CD4-positive, CD25-positive, alpha-beta regulatory T cell (primary cell): ENCODE measurements at places on chromosomes 4 and X. TPM values are rescaled to one million over a fixed set of nuclear protein-coding genes. Genes with fewer than 3 reads are reported as not detected.

DNA sequence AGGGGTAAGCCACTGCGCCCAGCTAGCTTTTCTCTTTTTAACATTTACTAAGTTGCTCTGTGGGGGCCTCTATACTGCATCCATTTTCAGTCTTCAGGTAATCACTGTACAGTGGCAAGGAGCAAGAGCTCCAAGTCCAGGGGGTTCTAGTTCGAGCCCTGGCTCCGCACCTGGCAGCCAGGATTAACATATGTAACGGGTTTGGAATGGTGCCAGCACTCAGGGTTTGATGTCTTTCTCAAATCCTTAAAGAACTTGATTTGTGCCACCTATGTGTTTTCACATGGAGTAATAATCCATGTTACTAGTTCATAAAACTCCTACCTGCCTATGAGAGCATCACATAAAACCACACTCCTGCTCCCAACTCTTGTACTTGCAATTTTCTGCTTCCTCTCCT, 4.5 kb downstream of the GRPEL1 start:
- DNase-seq = no peak

DNA sequence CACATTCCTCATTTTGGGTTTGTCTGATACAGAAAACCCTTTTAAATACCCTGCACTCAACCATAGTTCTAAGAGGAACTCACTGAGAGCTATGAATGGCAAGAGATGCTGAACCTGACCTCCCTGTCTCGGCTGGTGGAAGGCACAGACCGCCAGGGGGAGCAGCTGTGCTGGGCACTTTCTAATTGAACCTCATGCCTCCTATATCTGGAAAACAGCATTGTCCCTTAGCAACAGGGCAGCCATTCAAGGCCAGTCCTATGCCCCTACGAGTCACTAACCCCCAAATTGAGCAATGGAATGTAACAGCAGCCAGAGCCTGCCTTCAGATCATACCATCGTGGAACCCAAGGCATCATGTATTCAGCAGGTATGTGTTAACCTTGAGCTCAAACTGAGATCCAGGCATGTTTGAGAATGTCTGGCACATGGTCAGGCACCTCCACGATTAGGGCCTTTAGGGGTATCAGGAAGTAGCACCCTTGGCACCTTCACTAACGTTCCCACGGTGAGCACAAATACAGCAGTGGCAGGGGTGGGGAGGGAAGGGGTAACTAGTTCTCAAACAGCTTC, 5.1 kb downstream of the USP27X start:
- peak; percentile 23 for DNase-seq

DNA sequence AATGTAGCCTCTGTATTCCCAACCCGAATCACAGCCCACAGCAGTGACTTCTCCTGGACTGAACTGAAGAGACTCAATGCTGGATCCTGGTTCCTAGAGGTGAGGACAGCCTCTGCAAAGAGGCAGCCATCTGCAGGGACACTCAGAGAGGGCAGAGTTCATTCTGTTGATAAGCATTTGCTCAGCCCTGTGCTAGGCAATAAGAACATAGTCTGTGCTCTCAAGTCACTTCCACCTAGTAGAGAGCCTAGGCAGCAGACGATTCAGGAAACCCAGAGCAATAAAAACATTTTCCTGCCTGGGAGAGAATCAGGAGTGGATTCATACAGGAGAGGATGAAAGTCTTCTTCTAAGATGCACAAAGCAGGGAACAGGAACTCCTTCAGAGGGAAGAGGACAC, 4.3 kb downstream of the GDPD2 start:
- DNase-seq = no peak

GRCh38 chr4:73735231-73735630, 5.1 kb upstream of the CXCL8 start:
- no peak for DNase-seq

DNA sequence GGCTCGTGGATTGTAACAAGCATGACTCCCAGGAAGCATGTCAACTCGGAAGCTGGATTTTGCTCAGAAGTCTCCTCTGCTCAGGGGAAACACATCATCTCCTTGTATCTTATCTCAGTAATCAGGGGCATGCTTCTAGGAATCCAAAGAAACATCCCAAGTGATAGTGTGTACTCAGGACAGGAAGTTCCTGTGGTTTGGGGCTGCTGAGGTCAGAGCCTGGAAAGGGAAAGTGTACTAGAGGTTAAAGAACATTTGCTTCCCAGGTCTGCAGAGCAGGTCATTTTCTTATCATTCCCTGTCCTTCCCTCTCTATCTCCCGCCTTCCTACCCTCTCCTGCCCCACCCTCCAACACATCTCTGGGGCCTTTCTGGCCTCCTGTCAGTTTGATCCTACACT, 38.8 kb downstream of the SLC34A2 start:
- DNase-seq = no peak

GRCh38 chr4:186946682-186947294, 223.1 kb upstream of the FAT1 start:
- no peak for DNase-seq

GRCh38 chr4:118997601-118998000, 108.9 kb downstream of the SYNPO2 start:
- DNase-seq = no peak

- no peak for DNase-seq
Measured at GRCh38 chr4:41214136-41214824, at the start of gene APBB2. Gene APBB2 (minus strand): TSS chr4:41214542. CDS start chr4:41033254, 181,288 bp downstream.

GRCh38 chrX:122441451-122441850, 742.6 kb upstream of the GRIA3 start:
- DNase-seq = no peak

- DNase-seq = no peak
Measured at GRCh38 chr4:96326846-96327245, 487.0 kb downstream of the PDHA2 start.

DNA sequence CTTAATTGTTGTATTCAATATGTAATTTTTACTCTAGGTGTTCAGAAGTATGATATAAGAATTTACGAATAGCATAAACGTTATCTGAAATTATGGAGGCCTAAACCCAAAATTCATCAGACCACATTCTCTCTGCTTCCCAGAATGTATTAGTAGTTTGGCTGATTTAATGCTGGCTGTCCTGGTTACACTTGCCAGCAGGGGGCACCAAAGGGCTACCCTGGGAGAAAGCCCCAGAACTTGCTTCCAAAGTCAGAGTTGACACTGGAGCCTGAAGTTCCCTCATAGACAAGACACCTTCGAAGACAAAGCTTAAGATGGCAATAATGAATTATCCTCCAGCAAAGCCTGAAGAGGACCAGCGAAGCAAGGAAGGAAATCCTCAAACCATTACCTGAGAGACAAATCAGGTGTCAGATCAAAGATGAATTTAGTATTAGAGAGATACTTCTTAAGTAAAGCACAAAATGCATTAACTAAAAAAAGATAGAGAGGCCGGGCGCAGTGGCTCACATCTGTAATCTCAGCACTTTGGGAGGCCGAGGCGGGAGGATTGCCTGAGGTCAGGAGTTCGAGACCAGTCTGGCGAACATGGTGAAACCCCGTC, 11.3 kb upstream of the ANOS1 start:
- peak; percentile 56 for DNase-seq

- no peak for DNase-seq
Measured at GRCh38 chr4:90189178-90189577, 62.0 kb downstream of the CCSER1 start.

DNA sequence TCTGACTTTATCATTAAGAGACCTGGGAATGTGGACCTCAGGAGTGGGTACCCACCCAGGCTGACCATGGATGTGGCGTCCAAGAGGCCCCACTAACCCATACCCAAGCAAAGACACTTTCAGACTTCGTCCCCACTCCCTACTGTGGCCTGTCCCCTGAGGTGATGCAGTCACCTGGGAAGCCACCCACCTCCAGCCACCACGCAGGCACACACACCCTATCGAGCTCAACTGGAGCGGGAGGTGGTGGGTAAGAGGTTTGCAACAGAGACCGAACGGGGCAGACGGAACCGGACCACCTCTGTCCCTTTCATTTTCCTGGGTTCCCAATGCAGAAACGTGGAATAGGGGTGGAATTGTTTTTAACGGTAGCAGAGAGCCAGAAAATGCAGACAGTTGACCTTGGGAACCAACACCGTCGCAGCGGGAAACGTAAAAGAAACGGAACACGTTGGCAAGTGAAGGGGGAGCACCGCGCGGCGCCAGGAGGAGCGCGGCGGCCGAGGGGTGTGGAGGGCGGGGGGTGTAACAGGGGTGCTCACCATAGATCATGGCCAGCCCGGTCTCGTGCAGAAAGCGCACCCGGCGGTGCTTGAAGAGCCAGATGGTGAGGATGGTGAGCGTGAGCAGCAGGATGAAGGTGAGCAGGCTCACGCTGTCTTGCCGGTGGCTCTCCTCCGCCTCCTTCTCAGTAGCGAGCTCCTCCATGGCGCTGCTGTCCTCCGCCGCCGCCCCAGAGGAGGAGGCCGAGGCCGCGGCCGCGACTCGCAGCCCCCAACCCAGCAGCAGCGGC, 559 bp downstream of the SLC9A7 start:
- no peak for DNase-seq

DNA sequence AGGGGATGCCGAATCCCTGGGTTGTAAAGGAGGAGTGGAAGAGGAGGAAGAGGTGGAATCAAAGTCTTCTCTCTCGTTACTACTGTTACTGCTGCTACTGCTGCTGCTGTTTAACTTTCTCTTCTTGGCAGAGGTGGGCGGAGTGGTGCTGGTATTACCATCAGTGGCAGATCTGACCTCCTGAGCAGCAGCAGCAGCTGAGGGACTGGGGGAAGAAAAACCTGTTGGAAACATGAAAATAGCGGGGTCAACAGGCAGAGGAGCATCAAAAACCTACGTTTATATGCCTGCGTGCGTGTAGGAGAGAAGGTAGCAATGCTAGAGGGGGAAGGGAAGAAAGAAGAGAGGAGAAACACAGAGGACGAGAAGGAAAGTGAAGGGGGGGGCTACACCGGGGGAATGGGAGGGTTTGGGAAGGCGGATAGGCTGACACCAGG, 339 bp downstream of the CUL4B start:
- peak; percentile 14 for DNase-seq

DNA sequence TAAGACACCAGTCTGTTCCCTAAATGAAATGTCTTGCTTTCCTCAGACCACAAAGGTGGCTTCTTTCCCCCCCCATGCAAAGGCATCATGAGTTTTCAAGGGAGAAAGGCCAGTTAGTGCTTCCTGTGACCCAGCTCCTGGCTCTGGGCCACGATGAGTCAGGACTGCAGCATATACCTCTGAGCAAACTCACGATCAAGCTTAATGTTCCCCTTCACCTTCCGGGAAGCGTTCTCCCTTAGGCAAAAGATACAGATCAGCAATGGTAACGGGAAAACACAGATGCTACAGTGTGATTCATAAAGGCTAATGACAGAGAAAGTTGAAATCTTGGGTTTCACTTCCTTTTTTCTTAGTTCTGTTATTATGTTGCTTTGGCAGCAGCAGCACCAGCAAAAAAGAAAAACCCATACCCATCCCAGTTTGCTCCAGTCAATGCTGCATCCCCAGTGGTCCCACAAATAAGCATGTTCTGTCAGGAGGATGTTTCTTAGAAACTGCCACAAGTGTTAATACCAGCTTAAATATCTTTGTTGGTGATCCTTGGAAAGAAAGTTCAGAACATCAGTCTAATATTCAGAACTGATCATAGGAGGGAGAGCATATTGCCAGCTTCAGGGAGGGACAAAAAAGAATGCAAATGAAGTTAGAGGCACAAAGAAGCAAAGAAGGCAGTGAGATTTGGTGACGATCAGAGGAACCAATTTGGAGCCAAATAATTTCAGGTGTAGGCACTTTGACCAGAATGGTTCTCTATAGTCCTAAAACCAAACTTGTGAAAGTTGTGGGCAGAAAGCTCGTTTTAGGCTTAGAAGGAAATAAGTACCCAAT, 41.2 kb downstream of the LONRF3 start:
- DNase-seq = no peak

- no peak for DNase-seq
Measured at GRCh38 chr4:121675715-121676114, 21.1 kb downstream of the ANXA5 start.

DNA sequence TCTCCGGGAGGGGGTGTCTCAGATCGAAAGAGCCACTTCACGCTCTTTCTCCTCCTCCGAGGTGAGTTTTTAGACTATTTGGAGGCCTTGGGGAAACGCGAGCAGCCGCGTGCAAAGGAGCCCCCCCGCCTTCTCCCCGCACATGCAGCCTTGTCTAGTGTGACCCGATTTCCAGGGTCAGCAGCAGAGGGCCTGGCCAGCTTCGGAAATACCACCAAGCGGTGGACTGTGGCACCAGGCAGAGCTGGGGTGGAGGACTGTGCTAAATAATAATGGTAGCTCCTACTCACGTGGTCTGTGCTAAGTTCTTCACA, 79.3 kb upstream of the BCOR start:
- no peak for DNase-seq

DNA sequence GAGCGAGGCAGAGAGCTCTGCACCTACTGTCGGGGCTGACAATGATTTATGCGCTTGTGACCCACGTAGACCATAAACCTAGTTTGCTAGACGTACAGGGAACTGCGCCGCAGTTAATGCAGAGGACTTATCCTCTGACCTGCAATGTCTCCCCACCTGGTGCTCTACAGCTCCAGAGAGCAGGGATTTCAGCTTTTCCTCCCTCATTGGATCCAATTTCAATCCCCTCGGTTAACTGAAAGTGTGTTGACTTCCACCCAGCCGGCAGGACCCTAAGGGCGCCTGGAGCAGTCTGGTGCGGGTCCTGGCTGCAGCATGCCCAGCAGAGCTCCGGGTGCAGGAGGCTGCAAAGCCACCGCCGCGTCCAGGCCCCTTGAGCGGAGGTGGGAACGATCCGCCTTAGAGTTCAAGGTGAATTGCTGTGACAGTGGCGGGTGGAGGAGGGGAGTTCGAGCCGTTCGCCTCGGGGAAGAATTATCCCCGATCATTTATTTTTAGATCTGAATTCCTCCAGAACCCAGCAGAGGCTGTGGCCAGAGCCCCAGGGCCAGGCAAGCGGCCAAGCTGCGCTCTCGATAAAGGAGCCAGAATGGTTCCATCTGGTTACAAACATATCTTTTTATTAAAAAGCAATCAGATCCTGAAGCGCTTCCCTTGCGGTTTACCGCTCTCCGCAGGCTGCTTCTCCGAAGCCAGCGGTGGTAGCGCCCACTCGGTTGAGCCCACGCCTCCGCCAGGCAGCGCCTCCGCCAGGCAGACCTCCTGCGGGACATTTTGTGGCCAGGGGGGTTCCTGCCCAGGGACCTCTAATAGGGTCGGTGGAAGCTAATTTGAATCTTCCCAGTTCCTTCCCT, 66.0 kb downstream of the FBXO8 start:
- no peak for DNase-seq

GRCh38 chrX:13281289-13281688, 38.6 kb downstream of the ATXN3L start:
- no peak for DNase-seq

- peak; percentile 57 for DNase-seq
Measured at GRCh38 chrX:154436374-154436982, 476 bp upstream of the GDI1 start.

MAGEA4 gene
- total RNA-seq = not detected

SULT1B1 gene
- 4.4 TPM for total RNA-seq

HMX1 gene
- not detected for total RNA-seq

IGSF1 gene
- not detected for total RNA-seq

PPP1R2C gene
- total RNA-seq = 32.2 TPM

MAOB gene
- not detected for total RNA-seq

P2RY8 gene
- 158 TPM for total RNA-seq

SMIM31 gene
- not detected for total RNA-seq

GSX2 gene
- not detected for total RNA-seq

FOXR2 gene
- not detected for total RNA-seq

SSX2B gene
- not detected for total RNA-seq

GPR50 gene
- not detected for total RNA-seq

AMER1 gene
- total RNA-seq = 3.1 TPM

MAP7D2 gene
- total RNA-seq = 0.99 TPM

SASH3 gene
- total RNA-seq = 117 TPM
